ENCODE measurements at places on chromosomes 2 and 18.

DNA sequence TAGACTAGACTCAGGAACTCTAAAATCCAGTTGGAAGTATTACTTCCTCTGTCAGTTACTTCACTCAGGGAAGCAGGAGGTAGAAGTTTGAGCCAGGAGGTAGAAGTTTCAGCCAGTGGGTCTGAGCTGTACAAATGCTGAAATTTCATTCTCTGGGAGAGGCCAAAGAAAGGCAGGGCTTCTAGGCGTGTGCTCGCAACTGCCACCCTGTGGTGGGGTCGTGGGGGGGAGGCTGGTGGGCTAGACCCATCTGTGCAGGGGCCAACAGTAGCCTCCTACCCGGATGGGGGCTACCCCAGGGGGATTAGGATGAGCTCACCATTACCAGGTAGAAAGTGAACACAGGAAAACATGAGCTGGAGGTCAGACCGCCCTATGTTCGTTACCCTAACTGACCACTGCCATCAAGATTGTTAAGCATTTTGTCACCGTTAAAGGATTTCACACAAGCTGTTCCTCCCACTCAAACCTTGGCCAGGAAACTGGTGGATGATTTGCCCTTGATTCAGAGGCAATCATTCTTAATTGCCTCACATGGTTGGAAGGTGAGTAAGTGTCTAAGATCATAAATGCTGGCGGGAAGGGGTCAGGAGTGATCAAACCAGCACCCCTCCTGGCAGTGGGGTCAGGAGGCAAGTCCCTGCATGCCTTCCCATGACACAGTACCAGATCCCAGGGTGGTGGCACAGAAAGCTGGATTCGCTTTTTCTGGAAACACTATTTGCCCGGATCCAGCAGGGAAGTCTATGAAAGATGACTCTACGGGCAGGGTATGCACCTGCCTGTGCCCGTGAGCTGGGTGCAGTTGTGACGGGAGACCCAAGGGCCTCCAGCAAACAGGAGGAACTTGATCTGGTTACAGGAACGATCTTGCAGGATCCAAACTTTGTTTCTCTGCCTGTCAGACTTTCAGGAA lies 5.2 kb upstream of the FHL2 start:
- DNase-seq = no peak

DNA sequence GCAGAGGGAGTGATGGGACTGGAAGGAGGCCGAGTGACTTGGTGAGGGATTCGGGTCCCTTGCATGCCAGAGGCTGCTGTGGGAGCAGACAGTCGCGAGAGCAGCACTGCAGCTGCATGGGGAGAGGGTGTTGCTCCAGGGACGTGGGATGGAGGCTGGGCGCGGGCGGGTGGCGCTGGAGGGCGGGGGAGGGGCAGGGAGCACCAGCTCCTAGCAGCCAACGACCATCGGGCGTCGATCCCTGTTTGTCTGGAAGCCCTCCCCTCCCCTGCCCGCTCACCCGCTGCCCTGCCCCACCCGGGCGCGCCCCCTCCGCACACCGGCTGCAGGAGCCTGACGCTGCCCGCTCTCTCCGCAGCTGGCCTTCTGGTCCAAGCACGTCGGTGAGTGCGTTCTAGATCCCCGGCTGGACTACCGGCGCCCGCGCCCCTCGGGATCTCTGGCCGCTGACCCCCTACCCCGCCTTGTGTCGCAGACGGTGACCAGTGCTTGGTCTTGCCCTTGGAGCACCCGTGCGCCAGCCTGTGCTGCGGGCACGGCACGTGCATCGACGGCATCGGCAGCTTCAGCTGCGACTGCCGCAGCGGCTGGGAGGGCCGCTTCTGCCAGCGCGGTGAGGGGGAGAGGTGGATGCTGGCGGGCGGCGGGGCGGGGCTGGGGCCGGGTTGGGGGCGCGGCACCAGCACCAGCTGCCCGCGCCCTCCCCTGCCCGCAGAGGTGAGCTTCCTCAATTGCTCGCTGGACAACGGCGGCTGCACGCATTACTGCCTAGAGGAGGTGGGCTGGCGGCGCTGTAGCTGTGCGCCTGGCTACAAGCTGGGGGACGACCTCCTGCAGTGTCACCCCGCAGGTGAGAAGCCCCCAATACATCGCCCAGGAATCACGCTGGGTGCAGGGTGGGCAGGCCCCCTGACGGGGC lies 4.6 kb downstream of the PROC start:
- DNase-seq = no peak

DNA sequence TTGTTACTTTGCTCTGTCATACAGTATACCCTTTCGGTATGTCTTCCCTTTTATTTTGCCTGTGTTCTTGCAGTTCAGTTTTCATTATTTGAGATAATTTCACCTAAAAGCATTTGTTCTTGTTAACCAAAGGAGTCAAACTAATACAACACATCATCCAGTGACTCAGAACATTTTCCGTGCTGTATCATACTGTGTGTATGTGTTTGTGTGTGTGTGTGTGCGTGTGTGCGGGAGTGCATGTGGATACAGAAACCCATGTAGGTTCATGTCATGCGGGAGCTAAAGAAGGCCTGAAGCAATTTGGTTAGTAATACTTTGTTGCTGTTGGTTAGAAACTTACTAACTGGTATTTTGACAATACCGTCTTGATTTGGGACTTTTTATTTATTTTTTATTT lies 60.0 kb downstream of the CEP192 start:
- no peak for DNase-seq

- DNase-seq = no peak
Observed at GRCh38 chr2:193348055-193348454, 1153.3 kb upstream of the TMEFF2 start.

- no peak for DNase-seq
Observed at GRCh38 chr2:102051692-102052277, 60.0 kb downstream of the IL1R2 start.

DNA sequence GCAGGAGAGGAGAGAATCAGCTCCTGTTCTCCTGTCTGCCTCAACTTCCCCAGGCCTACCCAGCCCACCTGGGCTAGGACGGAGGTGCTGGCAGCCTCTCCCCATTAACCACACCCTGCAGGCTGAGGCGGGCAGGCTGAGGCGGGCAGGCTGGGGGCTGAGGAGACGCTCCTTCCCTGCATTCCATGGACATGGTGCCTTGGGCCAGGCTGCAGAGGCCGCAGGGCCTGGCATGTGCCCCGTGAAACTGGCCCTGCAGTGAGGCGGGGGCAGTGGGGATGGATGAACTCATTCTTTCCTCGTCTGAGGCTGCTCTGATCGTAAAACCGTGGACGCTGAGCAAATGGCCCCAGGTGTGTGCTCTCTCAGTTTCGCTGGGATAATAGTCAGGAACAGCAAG lies 84.7 kb upstream of the LAPTM4A start:
- DNase-seq = no peak

- no peak for DNase-seq
Observed at GRCh38 chr2:143734507-143734906, 605.3 kb downstream of the ARHGAP15 start.

- no peak for DNase-seq
Observed at GRCh38 chr18:76167410-76167809, 327.6 kb downstream of the ZNF516 start.

DNA sequence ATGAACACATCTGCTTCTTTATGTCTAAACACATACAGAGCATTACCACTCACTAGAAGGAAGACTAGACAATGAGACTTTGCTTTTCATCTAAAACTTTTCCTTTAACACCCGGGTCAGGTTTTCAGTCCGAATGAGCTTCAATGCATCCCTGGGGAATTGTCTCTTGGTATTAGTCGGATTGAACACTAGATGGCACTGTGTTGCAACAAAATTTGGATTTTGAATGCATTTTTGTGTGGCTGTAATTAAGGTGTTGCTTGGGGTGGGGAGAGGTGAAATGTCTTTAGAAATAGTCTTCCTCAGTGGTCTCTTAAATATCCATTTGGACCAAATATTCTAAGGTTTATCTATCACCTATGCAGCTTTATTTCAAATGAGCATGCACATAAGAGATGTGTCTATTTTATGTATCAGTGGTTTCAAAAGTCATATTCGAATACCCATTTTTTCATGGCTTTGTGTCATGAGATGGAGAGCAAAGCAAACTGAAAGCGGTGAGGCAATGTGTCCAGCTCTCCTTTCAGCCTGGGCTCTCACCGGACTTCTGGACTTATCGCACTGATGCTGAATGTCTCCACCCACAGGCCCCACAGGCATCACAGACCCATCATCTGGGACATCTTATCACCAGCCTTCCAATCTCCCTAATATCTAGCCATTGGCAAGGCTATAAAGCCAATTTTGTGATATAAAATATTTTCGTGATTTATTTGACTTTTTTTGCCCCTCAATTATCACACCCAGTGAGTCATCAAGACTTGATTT lies 510.3 kb downstream of the RNF144A start:
- DNase-seq = no peak

GRCh38 chr2:240021488-240022104 lies 3.5 kb downstream of the NDUFA10 start:
- peak; percentile 34 for DNase-seq

DNA sequence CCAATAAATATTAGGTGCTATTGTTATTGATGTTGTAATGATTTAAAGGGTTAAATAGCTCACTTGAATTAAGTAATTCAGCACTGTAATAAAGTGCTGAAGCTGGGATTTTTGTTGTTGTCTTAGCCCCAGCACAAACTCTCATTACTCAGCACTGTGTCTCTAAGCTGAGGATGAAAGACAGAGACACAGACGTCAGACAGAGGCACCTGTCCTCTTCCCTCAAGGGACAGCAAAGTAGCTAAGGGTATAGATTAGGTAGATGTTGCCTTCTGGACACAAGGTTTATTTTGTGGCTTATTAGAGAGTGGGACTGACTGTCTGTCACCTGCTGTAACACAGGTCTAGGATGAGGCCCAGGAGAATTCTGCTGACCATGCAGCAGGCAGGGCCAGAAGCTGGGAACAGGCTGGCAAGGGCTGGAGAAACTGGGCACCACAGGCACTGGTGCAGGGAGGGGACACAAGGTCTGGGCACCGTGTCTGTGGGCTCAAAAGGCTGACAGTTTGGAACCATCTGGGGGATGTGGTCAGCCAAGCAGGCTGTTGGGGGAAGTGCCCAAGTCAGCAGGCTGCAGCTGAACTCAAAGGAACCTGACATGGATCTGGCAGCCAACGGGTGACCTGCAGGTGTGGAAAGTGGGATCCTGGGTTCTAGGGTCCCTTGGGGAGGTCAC lies 20.0 kb upstream of the PTPN4 start:
- no peak for DNase-seq

DNA sequence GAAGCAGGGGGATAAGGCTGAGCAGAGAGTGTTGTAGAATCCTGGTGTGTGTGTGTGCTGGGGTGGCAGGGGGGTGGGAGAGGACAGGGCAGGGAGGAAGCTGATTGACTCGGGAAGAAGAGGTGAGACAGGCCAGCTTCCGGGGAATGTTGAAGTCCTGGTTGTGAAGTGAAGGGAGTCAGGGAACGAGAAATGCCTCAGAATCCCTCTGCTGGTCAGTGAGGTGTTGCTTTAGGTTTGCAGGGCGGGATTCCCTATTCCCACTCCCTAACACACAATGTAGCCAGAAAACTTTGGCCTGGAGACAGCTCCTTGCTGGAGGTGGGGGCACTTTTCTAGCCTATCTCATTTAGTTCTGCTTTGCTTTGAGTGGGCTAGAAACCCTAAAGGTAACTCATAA lies 265.1 kb downstream of the HAUS1 start:
- DNase-seq = no peak

GRCh38 chr18:76602191-76602590 lies 107.1 kb upstream of the ZNF516 start:
- DNase-seq = no peak

GRCh38 chr18:46622999-46623398 lies 34.0 kb downstream of the LOXHD1 start:
- DNase-seq = no peak

DNA sequence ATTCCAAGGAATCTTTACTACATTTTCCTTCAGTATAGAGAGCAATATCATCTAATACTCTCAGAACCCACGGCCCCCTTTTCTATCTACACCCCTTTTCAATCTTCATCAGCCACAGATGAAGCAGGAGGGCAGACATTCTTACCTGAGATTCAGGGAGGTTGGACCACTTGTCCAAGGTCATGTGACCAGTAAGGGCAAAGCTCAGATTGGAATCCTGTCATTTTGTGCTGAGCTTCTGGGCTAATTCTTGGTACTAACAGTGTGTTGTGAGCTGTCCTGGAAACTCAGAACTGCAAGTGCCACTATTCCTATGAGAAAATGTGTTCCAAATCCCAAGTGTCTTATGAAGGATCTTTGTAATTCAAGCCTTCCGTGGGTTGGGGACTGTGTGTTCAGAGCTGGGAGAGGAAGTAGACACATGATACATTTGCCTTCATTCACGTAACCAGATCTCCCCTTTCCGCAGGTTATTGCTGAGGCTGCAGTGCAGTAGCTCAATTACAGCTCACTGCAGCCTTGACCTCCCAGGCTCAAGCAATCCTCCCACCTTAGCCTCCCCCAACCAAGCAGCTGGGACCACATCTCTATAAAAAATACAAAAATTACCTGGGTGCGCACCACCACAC lies 3.3 kb downstream of the CHRNA1 start:
- DNase-seq = no peak

GRCh38 chr18:8052237-8052701 lies 485.2 kb downstream of the PTPRM start:
- no peak for DNase-seq

DNA sequence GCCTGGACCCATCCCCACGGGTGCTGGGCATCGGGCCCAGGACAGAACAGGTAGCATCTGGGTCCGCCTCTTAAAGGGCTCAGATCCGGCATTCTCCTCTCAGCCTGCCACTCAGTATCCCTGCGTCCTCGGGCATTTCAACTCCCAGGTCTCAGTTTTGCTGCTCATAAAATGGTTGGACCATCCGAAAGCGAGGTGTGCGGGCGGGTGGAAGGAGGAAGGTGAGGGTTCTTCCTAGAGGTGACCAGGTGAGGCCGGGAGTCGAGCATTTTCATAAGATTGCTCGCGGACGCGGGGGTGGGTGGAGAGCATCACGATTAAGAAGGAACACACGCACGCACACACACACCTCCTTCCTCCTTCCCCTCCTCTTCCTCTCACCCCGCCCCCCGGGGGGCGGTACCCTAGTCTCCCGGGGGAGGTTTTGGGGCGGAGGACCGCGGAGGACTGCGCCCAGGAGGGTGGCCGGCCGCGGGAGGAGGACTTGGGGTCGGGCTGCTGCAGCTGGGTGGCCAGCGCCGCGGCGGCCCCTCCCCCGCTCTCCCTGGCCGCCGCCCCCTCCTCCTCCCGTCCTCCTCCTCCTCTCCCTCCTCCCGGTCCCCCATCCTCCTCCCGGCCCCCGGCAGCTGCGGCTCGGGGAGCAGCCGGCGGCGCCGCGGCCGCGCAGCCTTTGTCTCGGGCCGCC lies 97.9 kb upstream of the GPR45 start:
- DNase-seq = no peak

- no peak for DNase-seq
Observed at GRCh38 chr18:75132931-75133525, 75.9 kb downstream of the PTGR3 start.

All from activated T-helper 9 cell treated with anti-CD3 and anti-CD28 coated beads, Interleukin-2, amount 50 U/mL, for 16 hours (primary cell).